ENCODE measurements at places on chromosomes 7 and 10. TPM values are rescaled to one million over a fixed set of nuclear protein-coding genes. Genes with fewer than 3 reads are reported as not detected.

DNA sequence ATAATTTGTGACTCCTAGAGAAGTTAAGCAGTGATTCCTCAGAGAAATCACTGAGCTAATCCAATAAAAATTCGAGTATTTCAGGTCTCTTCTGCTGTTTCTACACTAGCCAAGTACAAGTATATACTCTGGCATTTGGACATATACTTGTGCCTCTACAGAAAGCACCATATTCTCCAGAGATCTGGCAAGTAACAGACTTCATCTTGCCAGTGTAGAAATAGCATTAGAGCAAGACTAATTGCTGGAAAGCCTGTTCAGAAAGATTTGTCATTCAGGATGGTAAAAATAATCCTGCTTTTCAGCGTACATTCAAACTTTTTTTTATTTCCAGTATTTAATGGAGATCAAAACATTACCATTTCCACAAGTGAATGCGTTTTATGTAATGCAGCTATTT is 410.8 kb upstream of the ETV1 start:
- no peak for DNase-seq

DNA sequence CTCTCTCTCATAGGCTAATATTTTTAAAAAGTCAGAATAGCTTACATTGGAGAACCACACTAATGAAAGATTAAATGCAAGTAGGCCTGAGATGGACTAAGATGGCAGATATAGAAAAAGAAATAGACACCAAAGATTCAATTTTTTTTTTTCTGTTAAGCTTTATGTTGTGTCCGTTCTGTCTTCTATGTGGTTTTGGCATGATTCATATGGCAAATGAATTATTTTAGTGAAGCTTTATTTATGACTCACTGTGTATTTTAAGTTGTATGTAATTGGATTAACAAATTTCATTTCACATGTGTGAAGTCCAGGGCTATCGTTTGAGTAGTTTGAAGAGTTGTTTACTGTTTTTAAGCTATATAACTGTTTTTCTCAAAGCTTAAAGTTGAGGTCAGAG is 214.8 kb downstream of the CAMK1D start:
- no peak for DNase-seq

- no peak for DNase-seq
These were observed 12.7 kb downstream of the TAS2R38 start for GRCh38 chr7:141960687-141961422.

- no peak for DNase-seq
These were observed 180.7 kb upstream of the PRSS1 start for GRCh38 chr7:142568435-142569097.

Gene FAM25C
- total RNA-seq = not detected

DNA sequence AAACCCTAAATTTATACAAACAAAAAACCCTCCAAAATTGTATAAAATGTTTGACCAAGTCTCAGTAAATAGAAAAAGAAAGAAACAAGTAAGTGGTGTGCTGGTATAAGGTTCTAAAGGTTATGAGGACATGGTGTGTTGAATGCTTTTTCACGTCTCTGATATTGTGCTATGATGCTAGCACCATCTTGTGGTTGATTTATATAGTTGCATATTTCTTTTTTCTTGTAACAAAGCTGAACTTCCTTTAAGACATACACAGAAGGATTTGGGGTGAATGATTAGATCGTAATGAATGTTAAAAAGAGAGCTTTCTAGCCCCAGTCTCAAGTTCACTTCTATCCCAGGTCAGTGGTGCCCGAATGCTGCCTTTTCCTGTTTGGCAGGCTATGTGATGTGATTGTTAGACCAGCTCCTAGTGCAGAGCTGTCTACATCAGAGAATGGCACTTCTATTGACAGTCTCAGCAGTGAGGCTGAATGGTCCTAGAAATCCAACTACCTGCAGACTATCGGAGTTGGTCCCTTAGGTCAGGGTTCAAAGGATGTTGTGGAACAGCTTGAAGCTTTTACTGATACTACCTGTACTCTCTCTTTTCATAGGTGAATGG is 25.0 kb downstream of the VTI1A start:
- no peak for DNase-seq

GRCh38 chr7:100808354-100808875 is 18.9 kb downstream of the EPHB4 start:
- no peak for DNase-seq

Gene ANKRD30A
- not detected for total RNA-seq

Gene C7orf57
- total RNA-seq = not detected

GRCh38 chr10:118472415-118473304 is 122.8 kb downstream of the PRLHR start:
- no peak for DNase-seq

Gene IGF2BP3
- total RNA-seq = not detected

Gene CCDC7
- total RNA-seq = 15.9 TPM

DNA sequence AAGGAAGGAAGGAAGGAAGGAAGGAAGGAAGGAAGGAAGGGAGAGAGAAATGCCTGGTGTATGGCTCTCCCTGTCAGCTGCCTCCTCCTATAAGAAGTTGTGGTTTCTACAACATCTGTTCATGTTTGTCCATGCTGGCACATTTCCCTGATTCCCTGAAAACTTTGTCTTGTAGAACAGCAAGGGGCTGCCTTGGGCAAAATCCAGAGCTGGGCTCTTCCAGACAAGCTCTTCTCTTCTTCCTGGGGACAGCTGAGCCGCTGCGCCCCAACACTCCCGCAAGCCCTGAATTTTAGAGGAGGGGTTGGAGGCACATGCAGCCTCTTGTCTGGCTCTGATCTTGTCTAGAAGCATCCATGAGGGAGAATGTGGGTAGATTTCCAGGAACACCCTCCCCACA is 282.0 kb upstream of the ADARB2 start:
- DNase-seq = no peak

GRCh38 chr10:113899952-113900598 is 45.6 kb downstream of the NHLRC2 start:
- DNase-seq = no peak

DNA sequence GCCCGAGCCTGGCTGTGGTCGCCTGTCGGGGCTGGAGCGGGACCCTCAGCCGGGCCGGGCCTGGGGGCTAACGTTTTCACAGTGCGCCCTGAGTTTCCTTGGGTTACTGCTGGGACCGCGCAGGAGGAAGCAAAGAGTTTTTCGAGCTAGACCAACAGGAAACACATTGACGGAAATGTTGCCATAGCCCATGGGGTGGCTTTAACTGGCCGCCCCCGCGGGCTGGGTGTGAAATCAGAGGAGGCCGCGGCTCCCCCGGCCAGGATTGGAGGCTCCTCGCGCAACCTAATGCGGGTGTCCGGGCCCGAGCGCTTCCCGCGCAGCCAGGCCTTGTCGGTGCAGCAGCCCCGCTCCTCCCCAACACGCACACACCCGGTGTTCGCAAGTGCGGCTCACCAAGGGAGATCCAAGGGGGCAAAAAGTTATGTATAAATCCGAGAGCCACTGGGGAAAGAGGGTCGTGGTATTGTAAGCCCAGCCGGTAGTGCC is 1.9 kb downstream of the HHEX start:
- DNase-seq = peak; percentile 30

Gene FAM237B
- total RNA-seq = not detected

Gene GOT1
- total RNA-seq = 107 TPM

Data from left colon (tissue), 2 donors.